ENCODE measurements at places on chromosomes 12 and 14. TPM values are rescaled to one million over a fixed set of nuclear protein-coding genes. Genes with fewer than 3 reads are reported as not detected.

Gene STON2
- total RNA-seq = 0.22 TPM

Gene TMEM63C
- 0.68 TPM for total RNA-seq

Gene NRIP2
- not detected for total RNA-seq

- DNase-seq = no peak
These were observed 61.3 kb downstream of the ADCK1 start for GRCh38 chr14:77861201-77861600.

DNA sequence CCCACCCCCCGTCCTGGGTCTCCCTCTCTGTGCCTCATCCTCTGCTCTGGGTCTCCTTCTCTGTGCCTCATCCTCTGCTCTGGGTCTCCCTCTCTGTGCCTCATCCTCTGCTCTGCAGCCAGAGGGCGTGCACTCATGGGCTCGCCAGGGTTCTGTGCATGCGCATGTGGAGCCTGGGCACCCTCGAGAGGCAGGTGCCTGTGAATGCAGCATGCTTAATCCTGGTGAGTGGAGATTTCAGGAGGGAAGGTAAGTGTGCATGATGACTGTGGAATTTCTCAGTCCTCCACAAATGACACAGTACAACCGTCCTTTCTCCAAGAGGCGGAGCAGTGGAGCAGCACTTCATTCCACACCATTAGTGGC lies 65.2 kb downstream of the EP400 start:
- DNase-seq = no peak

DNA sequence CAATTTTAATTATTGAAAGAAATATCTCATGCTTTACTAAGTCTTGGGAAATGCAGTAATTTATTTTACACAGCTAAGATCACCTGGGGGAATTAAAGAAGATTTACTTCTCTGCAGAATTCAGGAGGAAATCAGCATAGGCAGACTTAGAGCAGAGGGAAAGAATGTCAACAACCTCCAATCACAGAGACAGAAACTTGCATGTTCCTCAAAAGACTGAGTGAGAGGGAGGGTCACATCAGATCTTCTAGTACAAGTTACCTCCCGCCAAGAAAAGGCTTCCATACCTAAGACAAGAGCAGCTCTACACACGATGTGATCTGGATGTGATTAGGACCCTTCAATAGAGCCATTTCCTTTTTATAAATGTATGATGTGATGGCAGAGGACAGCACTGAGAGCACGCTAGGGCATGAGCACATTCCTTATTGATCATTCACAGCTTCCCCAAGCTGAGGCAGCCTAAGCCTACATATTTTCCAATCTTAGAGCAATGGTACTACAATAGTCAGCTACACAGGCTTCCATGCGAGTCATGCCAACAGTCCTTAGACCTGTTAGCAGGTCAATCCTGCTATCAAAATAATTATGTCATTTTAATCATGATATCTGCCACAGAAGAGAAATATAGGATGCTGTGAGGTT lies 403.3 kb downstream of the ETNK1 start:
- no peak for DNase-seq

GRCh38 chr12:47414511-47414910 lies 291.3 kb downstream of the RPAP3 start:
- DNase-seq = no peak

Gene STAT6
- 262 TPM for total RNA-seq

- no peak for DNase-seq
These were observed 53.8 kb downstream of the TMCC3 start for GRCh38 chr12:94596596-94596995.

Gene GPRC5A
- total RNA-seq = not detected

GRCh38 chr14:30876692-30877091 lies 2.3 kb downstream of the COCH start:
- DNase-seq = no peak

Gene RPL6
- total RNA-seq = 2,019 TPM

GRCh38 chr12:18549598-18549997 lies 188.2 kb downstream of the PLCZ1 start:
- no peak for DNase-seq

Data from CD8-positive, alpha-beta memory T cell (primary cell).